ENCODE measurements at places on chromosomes 1 and 21.

DNA sequence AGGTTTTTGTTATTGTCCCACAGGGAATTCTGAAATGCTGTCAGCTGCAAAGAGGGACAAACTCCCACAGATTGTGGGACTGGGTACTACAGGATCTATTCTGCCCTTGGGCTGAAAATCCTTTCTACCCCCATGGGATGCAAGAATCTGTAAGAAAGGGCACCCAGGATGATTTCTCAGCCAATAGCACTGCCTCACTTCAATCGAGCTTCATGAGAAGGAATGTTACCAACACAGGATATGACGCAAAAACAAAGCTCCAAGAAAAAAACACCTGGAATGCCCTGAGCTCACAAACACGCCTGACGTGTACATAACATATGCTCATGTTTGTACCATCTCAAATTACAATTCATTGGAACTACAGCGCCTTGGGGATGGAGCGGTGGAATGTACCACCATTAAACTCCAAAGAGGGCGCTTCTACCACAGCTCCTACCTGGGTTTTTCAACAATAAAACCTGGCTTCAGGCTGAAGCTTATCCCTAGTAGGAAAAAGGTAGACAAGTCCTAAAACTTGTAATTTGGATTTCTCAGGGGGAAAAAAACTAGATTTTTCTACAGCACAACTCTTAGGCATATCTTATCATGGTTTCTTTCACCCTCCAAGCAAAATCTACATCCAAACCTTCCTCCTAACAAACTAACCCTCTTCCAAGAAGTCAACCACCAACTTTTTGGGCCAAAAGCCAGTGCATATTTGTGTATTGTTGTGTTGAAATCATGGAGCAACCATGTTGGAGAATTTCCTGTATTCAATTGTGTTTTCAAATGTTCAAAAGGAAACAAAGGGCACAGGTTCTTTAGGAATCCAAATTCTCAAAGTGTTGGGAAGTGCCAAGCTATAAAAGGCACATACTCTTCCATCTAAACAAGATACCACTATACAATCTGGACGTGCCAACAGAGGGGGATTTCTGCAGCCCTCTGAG, 78.9 kb downstream of the TGFBR3 start:
- no peak for DNase-seq

- DNase-seq: no peak
Measured at GRCh38 chr1:173876732-173877131, 8.6 kb downstream of the ZBTB37 start.

- DNase-seq: no peak
Measured at GRCh38 chr1:151839082-151839412, 573 bp downstream of the C2CD4D start.

DNA sequence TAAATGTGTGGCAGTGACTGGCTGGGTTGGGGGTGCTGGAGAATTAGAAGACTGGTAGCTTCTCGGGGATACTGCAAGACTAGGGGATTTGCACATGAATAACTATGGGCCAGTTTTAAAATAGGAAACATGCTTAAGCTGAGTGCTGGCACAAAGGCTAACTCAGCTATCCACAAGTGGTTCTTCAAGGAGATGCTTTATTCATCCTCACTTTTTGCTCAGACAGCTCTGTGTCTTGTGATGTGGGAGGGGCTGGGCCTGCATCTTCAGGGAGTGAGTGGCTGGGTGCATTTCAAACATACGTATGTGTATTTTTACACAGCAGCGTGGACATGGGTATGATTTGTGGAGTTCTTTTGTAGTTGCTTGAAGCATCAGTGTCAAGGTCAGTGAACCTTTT, 2.3 kb downstream of the COQ8A start:
- DNase-seq: no peak

- DNase-seq: no peak
Measured at GRCh38 chr1:41023279-41023990, 1.9 kb upstream of the SLFNL1 start.

- DNase-seq: no peak
Measured at GRCh38 chr1:86018283-86018923, 138.2 kb downstream of the COL24A1 start.

DNA sequence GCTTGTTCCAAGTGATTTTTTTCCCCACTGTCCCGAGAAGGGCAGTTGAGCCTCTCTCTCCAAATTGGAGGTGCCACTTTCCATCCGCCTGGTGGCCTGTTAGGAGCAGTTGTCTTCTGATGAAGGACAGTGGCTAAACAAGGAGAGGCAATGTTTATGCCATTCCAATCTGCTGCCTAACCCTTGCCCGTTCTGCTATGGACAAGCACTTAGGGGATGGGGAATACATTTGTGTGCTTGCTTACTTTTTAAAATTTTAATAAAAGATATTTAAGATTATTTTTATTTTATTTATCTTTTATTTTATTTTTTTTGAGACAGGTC, 12.0 kb downstream of the COQ8A start:
- DNase-seq: no peak

- DNase-seq: no peak
Measured at GRCh38 chr1:158049853-158050252, 56.4 kb downstream of the KIRREL1 start.

- DNase-seq: no peak
Measured at GRCh38 chr1:218384581-218384993, 39.5 kb downstream of the TGFB2 start.

GRCh38 chr1:67700692-67701410, 15.8 kb downstream of the GADD45A start:
- no peak for DNase-seq

GRCh38 chr1:65423884-65424572, 3.6 kb downstream of the LEPR start:
- DNase-seq: no peak

- no peak for DNase-seq
Measured at GRCh38 chr21:44453120-44453519, 2.2 kb upstream of the LRRC3 start.

DNA sequence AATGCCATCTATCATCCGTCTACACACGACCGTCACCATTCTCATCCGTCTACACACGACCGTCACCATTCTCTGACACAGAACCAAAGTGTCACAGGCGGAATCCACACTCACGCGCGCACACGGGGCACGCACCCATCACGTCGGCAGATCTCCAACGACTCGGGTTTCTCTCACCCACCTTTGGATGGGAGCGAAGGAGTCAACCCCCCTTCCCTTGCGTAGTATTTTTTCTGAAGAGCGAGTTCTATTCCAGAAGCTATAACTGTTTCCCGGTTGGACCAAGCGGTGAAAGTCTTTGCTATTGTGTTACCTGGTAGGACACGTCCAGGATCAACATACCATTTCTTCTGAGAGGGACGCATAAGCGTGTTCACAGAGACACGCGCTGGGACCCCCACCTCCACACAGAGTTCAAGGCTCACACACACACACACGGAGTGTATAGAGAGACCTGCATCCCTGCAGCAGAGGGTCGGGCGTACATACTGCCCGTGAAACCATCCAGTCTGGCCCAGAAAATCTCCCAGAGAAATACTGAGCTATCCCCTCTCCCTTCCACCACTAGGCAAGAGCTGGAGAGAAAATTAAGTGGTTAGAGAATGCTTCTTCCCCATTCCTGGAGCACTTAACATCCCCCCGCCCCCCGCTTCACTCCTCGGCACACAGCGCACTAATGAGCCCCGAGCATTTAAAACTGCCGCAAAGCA, 741 bp downstream of the DUSP10 start:
- DNase-seq: peak; percentile 66

DNA sequence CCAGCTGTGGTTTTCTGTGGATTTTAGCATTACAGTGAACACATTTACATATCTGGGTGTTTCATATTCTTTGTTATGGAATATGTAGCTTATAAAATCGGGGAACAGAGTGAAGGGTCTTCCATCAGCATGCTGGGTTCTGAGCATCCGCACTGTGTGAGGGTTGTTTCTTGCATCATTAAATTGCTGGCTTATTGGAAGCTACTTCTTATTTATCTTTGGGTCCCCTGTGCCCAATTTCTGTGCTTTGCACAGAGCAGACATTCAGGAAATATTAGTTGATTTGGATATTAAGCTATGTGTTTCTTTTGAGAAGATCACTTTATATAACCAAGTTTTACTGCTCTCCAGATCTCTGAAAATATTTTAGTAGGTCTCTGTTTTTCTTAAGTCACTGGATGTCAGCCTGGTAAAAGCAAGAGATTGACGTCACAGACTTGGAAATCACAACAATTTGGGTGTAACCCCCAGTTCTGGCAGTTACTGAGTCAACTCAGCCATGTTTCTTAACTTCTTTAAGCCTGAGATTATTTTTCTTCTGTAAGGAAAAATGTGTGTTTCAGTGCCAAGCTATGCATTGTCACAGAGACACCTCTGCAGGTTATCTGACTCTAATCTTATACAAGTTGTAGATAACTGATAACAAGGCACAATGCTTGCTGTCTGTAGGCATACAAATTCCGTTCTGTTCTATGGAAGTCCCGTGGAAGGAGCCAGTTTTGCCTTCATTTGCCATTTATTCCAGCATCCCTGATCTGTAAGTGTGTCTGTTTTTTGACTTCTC, 258.3 kb upstream of the KAZN start:
- no peak for DNase-seq

GRCh38 chr1:167546935-167547334, 6.6 kb downstream of the CREG1 start:
- no peak for DNase-seq

GRCh38 chr1:231844986-231845502, 218.5 kb downstream of the DISC1 start:
- no peak for DNase-seq

DNA sequence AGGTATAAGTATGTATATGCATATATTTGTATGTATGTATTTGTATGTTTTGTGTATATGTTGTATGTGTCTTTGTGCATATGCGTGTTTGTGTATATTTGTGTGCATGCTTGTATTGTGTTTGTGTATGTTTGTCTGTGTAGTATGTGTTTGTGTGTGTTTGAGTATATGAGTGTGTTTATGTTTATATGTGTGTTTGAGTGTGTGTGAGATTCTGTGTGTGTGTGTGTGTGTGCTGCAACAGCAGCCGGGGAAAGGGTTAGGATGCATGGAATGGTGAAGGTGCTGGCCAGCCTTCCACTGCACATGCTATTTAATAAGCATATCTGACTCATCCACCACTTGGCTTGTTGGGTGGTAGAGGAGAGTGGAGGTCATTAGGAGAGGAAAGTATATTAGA, 46.6 kb upstream of the RAB4A start:
- DNase-seq: no peak

DNA sequence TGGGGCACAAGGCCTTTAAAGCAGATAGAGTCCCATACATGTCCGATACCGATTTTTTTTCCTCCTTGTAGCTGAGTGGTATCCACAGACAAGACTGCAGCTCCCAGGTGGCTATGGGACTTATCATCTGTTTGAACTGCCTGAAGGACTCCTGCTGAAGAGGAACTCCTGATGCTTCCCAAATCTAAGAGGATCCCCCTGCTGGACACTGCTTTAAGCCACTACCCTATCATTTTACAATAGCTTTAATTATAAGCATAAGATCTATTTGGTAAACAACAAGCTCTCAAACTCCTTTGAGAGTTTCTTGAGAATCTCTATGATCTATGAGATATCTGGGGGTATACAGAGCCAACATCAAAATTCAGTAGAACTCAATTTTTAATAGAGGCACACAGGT, 11.7 kb downstream of the NDC1 start:
- DNase-seq: no peak

DNA sequence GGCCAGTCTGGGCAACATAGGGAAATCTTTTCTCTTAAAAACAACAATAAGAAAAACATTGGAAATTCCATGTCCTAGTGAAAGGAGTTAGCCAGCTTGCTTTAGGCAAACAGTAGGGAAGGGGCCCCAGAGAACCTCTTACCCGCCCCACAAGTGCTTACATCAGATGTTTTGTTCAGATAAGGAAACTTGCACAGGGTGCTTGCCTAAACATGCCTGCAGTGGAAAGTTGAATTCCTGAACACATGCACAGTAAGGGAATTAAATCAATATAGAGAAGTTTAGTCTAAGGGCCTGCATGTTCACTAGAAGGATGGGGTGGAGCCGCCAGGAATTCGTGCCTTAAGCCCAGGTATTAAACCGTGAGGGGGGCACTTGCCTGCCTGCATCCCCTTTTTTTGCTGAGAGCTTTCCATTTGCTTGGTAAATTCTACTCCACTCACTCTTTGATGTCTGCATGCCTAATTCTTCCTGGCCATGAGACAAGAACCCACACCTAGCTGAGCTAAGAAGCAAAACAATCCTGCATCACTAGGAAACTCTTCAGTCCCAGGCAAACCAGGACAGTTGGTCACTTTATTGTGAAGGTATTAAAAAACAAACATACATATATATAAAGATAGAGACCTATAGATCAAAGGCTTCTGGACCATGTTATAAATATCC, 499.0 kb downstream of the SIPA1L2 start:
- no peak for DNase-seq

DNA sequence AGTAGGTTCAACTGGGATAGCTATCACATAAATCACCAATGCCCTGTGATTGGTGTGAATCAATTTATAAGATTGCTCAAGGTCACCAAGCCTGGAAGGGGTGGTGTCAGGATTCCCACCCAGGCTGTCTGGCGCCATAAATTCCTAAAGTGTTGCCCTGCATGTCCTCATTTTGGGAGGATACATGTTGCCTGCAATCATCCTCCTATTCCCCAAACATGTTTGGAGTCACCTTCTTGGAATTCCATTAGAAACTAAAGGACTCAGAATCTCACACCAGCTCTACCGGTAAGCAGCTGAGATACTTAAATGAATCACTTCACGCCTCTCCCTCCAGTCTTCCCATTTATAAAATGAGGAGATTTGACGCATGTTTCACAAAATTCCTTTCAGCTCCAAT, 54.1 kb upstream of the SLC45A1 start:
- no peak for DNase-seq

- no peak for DNase-seq
Measured at GRCh38 chr1:177122461-177123251, 41.9 kb downstream of the ASTN1 start.

DNA sequence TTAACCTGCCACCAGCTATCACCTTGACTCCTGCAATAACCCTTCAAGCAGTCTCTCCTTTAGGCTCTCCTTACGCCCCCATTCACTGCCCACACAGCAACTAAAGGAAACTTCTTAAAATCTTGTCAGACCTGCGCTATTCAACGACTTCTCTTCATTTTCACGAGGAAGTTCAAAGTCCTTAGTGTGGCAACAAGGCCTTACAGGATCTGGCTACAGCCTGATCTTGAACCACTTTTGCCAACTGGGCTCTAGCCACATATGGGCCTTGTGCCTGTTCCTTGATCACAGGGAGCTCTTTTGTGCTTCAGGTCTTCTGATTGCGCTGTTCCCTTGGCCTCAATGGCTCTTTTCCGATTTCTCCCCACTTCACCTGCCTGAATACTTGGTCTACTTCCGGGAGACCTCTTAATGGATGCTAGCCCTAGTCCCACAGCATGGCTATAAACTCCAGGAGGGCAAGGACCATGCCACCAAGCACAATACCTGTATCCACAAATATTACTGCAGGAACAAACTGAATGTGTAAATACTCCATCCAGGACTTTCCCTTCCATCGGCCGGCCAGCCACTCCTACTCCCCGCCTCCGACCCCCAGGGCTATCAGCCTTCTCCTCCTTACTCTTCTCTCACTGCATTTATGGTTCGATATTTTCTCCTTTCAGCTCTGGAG, 2.3 kb upstream of the CTNNBIP1 start:
- DNase-seq: no peak

GRCh38 chr1:180269645-180270529, 39.8 kb downstream of the LHX4 start:
- DNase-seq: no peak
